ENCODE measurements at places on chromosomes 1 and 21.

DNA sequence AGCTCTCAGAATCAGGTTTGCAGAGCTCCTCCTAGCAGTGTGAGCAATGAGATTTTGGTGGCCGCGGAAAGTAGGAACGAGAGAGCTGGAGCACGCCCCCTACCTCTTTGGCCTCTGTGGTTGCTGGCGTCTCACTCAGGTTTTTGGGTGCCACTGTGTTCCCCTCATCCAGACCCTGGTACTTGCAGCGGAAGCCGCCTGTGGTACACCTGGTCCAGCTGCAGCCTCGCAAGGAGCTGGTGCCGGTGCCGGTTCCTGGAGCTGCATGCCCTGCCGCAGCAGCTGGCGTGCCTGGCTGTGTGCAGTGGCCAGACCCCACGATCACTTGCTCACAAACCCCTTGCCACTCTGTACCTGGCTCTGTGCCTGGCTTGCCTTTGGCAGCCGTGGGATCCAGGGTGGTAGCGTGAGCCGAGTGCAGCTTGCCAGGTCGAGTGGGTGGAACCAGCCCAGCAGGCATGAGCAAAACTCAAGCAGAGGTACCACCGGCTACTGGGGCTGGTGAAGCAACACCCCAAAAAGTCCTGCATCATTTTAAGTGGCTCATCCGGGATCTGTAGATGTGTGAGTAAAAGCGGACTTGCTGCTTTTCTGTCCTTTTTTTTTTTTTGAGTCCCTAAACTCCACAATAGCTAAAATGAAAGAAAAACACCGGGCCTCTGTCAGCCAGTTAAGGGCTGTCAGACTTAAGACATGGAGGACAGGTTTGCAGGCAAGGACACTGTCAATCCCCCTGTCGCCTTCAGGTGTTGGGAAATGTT lies 844.9 kb downstream of the KCNT2 start:
- H3K4me1 ChIP-seq = no peaks in the 10 kb centered on the region
- DNase-seq = no peak
- H3K36me3 ChIP-seq = no peaks in the 10 kb centered on the region

DNA sequence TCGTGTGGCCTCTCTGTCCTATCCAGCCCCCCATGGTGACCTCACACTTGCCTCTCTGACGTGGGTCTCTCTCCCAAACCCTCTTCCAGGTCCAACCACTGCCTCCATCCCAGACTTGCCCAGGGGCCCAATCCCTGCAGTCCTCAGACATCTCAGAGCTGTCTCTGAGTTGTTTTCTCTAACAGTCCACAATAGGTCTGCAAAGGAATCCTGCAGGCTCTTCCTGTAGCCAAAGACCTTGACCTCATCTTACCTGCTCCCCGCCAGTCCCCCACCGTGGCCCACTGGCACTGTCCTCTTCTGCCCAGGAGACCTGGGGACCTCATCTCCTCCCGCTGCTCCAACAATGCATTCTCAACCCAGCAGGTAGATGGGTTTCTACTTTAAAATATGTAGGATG lies 10.0 kb downstream of the RNF187 start:
- H3K27me3 ChIP-seq = no peaks in the 10 kb centered on the region
- H3K27ac ChIP-seq = peak overlapping the region; percentile 34
- peaks cover 31% of the 10 kb centered on the region for H3K36me3 ChIP-seq
- H3K4me3 ChIP-seq = no peak overlapping the region
- DNase-seq = no peak

DNA sequence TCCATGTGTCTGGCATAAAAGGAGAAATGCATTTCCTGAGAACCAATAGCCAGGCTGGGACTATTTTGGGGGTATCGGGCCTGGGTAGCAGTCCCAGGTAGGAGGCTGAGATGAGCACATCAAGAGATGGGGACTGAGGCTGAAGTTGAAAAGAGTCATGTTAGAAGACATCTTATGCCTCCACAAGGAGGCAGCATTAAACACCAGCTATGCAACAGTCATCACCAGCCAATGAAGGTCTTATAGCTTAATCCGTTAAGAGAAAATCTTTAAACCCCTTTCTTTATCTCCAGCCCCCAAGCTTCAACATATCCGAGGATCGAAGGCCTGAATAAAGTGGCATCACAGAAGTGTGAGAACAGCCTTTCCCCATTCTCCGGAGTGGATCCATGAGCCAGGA lies 640.7 kb upstream of the PTBP2 start:
- H3K36me3 ChIP-seq = no peaks in the 10 kb centered on the region
- no peak overlapping the region for H3K4me3 ChIP-seq
- no peaks in the 10 kb centered on the region for H3K4me1 ChIP-seq
- no peaks in the 10 kb centered on the region for H3K27me3 ChIP-seq
- H3K27ac ChIP-seq = no peak overlapping the region

DNA sequence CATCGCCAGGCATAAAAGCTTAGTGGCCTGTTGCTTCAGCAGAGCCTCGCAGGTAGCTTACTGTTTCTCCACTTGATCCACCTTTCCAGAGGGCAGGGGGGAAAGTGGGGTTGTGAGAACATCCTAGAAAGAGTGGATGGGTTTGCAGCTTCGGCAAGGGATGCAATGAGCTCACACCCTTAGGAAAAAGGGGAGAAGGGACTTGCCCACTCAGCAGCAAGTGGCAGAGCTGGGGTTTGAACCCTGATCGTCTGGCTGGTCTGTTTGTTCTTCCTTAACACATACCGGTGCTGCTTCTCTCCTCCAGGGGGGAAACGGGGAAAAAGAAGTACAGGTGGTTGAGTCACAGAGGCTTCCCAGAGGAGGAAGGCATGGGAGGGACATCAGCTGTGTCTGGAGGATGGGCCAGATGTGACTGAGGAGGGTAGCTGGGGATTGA lies 1.0 kb downstream of the TMEM201 start:
- peaks cover 2% of the 10 kb centered on the region for H3K36me3 ChIP-seq
- DNase-seq = no peak
- peak overlapping the region; percentile 70 for H3K27ac ChIP-seq
- H3K4me3 ChIP-seq = peak overlapping the region; percentile 72

All from activated naive CD8-positive, alpha-beta T cell treated with anti-CD3 and anti-CD28 coated beads, Interleukin-2, amount 10 ng/mL, durations not matched to agents 7 days and 5 days (primary cell).